Brain pericyte (primary cell): ENCODE measurements at places on chromosomes 7 and 10.

DNA sequence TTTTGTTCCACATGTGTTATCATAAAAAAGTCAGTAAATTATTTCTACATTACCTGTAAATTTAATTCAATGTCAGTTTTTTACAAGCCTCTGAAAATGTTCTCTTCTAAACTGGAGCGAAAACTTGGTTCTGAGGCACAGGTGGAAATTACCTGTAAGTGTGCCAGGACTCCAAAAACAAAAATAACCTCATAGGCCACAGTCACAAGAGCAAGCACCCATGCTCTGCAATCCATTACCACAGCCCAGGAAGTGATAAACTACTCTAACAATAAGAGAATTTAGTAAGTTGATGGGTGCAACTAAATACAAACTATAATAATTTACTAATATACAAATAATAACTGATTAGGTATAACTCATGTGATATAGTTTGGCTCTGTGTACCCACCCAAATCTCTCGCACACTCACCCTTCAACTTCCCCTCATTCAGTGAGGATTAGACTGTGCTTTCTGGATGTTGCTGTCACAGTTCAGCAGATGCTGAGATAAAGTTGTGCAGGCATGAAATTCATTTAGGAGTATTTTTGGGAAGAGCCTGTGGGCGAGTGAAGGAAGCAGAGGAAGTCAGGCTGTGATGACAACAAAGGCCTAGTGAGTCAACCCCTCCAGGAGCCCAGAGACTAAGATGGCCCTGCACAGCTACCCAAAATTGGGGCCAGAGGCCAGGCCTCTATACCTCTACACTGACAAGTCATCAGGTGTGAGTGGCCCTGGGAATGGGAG, 16.3 kb upstream of the GIMAP6 start:
- no peak for DNase-seq

DNA sequence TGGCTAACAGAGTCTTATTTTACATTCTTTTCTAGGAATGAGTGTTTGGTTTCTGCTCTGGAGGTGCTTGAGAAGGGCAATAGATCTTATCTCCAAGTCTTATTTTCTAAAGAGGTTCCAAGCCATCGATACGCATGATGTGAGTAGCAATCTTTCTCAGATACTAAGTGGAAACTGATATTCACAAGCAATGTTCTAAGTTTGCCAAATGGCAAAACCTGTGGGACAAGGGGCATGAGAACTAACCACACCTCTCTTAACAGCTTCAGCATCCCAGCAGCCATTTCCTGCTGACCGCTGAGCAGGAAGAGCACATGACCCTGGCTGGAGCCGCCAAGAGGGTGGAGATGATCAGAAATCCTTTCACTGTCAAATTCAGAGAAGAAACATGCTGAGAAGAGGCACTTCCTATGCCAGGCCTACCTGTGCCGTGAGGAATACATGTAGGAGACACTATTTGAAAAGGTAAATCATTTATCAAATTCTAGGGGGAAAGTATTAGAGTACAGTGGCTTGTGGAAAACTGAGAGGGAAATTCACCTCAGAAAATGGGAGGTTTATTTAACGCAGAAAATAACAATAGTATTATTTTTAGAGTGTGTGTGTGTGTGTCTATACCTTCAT, 35.2 kb downstream of the CCDC71L start:
- no peak for DNase-seq

DNA sequence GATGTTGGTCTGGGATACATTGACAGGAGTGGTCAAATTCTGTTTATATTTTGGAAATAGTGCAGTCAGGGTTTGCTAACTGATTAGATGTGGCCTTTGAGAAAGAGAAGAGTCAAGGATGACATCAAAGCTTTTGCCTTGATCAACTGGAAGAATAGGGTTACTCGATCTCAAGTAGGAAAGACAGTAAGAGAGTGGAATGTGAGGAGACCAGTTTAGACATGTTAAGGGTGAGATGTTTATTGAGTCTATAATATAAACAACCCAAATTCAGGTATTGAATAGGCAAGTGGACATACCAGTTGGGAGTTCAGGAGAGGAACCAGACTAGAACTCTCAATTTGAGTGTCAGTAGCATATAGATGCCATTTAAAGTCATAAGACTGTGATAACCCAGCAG, 1.9 kb upstream of the ANKRD7 start:
- no peak for DNase-seq

DNA sequence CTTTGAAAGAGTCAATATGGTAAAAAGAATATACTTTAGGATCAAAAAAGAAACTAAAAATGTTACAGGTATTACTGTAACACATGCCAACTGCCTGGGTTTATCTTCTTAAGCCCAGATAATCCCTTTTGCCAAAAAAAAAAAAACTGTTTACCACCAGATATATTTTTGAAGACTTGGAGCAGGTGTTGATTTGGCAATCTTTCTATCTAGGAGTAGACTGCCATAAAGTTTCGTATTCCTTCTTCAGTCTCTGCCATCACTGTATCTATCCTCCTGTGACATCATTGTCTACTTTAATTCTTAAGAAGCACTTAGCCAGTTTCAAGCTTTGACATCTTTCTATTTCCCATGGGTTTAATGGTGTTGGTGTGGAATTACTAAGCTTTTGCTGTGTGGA, 161.0 kb downstream of the ST7 start:
- no peak for DNase-seq

DNA sequence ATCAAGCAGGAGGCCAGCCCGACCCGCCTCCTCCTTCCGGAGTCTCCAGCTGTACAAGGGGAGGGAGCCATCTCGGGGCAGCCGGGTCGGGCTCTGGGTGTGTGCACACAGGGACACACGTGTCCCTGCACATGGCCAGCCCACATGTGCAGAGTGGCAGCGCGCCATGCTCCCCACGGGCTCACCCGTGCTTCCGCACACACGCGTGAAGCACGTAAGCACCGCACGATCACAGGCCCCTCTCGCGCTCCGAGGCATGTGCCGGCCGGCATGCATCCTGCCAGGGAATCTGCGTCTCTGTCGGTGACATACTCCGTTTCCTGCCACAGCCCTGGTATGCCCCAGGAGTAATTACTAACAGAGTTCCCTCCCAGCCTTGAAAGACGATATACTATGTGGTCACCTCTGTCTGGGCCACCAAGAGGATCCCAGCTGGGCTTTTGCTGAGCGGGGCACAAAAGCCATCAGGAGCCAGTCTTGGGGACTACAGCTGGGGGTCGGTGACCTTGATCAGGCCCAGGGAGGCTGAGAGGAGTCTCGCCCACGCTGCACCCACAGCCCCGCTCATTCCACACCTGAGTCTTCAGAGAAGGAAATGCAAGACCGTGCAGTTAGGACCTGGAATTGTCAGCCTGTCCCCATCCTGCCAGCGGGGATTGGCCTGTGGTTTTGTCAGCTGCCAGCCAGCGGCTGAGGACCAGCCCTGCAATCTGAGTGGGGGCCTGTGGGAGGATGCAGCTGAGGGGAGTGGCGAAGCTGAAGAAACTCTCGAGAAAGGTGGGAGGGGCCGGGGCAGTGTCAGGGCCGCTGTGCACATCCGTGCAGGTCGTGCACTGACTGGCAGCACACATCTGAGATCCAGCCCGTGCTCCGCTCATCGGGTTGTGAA, 11.0 kb upstream of the LFNG start:
- no peak for DNase-seq

GRCh38 chr7:155288055-155288454, 9.6 kb upstream of the INSIG1 start:
- DNase-seq: no peak
